ENCODE measurements at places on chromosomes 5 and 9.

GRCh38 chr5:131749723-131750470, 46.9 kb downstream of the FNIP1 start:
- no peak for DNase-seq

GRCh38 chr5:64165160-64165499, 513 bp upstream of the RNF180 start:
- DNase-seq: no peak

DNA sequence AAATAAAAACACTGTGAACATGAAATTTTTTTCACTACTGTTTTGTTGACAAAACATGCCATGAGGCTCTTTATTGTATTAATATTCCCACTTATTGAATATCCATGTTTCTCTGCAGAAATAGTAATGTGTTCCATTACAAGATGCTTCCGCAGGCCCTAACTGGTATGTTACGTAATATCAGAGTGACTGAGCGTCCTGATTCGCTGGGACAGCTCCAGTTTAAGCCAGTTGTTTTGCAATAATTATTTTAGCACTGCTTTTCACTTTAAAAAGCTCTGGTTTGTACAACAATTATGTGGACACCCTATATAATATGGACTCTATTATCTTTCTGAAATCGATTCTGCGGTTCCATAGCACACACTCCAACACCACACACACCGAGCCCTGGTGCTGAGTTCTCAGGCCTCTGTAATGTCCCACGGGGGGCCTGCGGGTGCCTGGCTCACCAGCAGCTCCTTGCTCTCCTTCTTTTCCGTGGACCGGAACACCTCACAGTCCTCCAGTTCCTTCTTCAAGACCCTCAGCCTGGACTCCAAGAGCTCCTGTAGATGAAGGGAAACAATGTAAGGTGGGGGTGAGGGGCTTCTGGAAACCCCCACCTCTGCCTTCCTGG, 1.8 kb downstream of the TRIM7 start:
- no peak for DNase-seq

GRCh38 chr5:24177821-24178220, 467.0 kb downstream of the CDH10 start:
- no peak for DNase-seq

DNA sequence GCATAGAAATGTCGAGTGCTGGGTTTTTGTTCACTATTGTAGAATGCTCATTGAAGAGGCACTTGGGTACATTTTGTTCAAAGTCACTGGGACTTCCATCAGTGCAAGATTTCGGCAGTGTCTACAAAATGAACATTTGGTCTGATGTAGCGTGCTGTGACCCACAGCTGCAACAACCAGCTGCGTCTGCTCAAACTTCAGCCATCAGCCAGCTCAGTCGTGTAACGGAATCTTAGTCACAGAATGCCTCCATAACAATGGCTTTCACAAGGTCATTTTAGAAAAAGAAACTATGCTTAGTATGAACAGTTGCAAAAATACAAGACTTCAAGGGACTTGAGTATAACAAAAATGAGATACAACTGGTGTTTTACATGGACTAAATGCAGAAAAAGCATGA, 828.1 kb upstream of the GRAMD2B start:
- no peak for DNase-seq

- no peak for DNase-seq
Observed at GRCh38 chr5:53481159-53481886, 894 bp downstream of the FST start.

DNA sequence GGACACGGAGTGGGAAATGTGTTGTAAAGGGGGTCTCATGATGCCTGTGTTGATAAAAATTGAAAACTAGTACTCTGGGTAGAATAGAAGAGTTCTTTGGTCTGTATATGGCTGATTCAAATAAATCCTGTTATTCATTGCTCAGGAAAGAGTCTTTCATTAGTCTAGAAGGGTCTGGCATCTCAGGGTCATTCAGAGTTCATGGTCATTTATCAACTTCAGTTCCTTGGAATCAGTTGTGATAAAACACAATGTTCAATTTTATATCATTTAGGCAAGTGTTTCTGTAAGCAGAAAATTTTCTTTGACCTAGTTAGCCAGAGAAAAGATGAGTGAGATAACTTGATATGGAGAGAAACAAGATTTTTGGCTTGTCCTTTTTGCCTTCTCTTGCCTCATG, 36.3 kb downstream of the SPATA31D1 start:
- DNase-seq: no peak

DNA sequence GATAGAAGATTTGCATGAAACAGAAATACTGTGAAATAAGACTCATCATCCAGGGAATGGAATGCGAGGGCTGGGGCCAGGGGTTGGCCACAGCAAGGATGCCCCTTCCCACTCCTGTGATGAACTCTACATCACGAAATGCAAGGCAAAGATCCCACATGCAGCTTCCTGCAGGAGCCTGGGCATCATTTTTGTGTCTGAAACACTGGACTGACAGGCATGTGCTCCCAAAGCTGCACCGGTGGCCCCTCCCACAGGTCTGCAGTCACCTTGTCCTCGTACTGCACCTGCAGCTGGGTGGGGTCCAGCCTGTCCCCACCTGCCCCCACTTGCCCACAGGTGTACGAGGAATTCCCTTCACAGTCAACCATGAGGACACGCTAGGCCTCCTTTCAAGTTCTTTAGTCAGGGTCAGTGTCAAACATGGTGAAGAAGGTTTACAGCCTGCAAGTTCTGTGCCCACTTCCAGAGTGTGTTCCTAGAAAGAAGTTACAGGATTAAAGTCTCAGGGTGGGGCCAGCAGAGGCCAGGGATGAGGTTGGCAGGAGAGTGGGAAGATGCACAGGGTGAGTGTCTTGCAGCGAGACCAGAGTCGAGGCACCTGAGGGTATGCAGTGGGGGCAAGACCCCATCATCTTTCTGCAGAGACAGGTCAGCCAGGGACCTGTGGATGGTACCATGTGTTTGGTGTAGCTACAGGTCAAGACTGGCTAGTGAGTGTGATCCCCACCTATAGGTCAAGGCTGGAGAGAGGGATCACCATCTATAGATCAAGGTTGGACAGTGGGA, 155.0 kb upstream of the IRX2 start:
- DNase-seq: no peak

- no peak for DNase-seq
Observed at GRCh38 chr9:133276001-133276884, 1.2 kb upstream of the ABO start.

DNA sequence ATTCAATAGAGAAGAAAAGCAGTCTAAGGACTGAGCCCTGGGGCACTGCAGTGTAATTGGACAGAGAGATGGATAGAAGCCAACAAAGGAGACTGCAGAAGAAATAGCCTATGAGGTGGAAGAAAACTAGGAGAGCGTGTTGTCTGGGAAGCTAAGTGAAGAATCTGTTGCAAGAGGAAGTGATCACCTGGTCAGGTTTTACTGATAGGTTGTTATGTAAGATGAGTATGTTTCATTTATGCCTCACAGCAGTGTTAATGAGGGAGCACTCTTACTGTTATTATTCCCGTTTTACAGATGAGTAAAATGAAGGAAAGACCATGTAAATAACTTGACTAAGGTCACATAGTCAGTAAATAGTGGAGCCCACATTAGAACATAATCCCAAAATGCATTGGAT, 80.0 kb upstream of the GRHPR start:
- DNase-seq: no peak

DNA sequence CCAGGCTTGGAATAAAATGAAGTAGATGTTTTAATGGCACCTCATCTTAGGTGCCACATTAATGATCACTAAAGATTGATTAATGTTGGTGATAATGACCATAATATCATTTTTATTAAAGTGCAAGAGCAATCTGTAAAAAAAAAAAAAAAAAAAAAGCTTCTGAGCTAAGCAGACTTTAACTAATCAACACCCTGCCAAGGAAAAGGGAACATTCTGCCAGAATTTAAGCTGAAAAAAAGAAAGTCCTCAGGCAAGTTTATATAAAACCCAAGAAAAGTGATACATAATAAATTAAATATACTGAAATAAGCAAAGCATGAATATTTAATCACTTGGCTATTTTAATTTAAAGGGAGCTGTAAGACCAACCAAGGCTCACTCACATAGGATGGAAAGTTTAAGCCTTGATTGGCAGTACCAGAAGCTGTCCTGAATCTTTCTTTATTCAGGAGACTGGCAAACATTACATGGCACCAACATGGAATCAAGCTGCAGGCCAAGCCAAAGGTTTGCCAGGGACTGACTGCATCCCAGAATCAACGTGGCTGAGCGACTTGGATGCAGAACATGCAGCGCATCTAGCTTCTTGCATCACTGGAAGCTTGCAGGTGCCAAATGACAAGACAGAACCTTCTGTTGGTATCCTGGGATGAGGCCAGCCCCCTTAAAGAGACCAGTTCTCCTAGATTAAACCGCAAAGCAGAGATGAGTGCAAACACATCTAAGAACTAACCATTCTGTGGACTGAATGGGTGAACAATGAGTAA, 413.6 kb downstream of the ENC1 start:
- no peak for DNase-seq

DNA sequence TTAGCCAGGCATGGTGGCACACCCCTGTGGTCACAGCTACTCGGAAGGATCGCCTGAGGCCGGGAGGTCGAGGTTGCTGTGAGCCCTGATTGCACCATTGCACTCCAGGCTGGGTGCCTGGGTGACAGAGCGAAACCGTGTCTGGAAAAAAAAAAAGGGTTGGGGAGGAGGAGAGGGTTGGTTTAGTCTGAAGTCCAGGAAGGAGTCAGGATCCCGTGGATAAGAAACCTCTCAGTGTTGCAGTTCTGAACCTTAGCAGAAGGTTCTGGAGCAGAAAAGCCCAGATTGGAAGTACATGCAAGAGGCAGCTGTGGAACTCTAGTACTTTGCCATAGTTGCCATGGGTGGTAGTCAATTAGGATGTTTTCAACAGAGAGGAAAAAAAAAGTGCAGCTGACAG, 125.2 kb upstream of the CPEB4 start:
- DNase-seq: no peak

- no peak for DNase-seq
Observed at GRCh38 chr5:135437422-135437795, 9.7 kb downstream of the DCANP1 start.

- no peak for DNase-seq
Observed at GRCh38 chr9:6955251-6955921, 197.6 kb downstream of the KDM4C start.

- DNase-seq: no peak
Observed at GRCh38 chr5:35026941-35027340, 20.8 kb downstream of the AGXT2 start.

GRCh38 chr9:120736881-120737280, 22.6 kb upstream of the MEGF9 start:
- DNase-seq: no peak

DNA sequence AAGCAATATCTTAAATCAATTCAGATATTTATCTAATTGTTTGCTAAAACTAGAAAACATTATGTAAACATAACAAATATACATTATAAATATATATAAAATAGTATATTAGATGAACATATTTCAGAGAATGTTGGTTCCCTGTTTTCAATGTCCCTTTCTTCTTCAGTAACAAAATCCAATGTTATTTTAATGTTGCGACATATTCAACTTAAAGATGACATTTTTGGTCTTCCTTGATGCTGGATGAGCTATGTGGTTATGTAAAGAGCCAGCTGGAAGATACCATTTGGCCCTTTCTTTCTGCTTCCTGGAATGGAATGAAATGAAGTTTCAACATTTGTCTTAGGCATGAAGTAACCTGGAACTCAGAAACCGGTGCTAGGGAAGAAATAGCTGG, 668.1 kb upstream of the CDH6 start:
- no peak for DNase-seq

- DNase-seq: no peak
Observed at GRCh38 chr9:107615321-107615720, 125.8 kb upstream of the KLF4 start.

GRCh38 chr5:88772831-88773230, 110.2 kb downstream of the MEF2C start:
- no peak for DNase-seq
